ENCODE measurements at places on chromosomes 5 and 9.

GRCh38 chr9:87959916-87960581 lies 14.3 kb downstream of the CDK20 start:
- no peak for DNase-seq

GRCh38 chr9:22508790-22509189 lies 62.2 kb downstream of the DMRTA1 start:
- DNase-seq, result no peak

DNA sequence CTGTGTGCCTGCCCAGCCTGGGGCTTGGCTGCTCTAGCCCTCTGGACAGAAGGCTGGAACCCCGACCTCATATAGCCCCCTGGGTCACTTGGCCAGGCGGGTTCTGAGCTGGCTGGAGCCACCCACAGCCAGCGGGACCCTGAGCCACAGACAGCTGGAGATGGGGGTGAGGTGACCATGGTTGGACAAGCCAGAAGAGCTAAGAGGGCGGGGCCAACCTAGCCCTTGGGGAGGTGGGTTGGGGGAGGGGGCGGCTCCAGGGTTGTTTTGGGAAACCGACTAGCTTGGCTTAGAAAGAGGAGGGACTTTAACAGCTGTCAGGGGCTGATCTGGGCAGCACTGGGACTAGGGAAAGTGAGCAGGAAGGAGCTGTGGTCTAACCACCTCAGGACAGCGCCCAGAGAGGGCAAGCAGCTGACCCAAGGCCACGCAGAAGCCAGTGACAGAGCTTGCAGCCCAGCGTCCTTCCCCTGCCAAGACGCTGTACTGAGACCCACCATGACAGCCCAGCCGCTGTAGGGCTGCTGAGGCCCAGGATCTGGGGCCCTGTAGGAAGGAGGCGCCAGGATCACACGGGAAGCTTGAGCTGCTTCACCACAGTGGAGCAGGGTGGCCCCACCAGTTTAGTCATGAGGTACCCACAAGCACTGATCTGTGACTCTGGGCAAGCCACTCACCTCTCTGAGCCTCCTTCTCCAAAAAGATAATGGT lies 2.2 kb downstream of the AIF1L start:
- no peak for DNase-seq

- DNase-seq, result no peak
These were observed 215.3 kb downstream of the MEF2C start for GRCh38 chr5:88667496-88668201.

GRCh38 chr5:83741571-83741970 lies 20.9 kb upstream of the HAPLN1 start:
- DNase-seq, result no peak

- DNase-seq, result no peak
These were observed 179.9 kb downstream of the PCSK1 start for GRCh38 chr5:96253140-96253539.

GRCh38 chr5:2779459-2779858 lies 28.0 kb upstream of the IRX2 start:
- DNase-seq, result no peak

GRCh38 chr5:154163327-154164248 lies 26.9 kb upstream of the GALNT10 start:
- DNase-seq, result no peak

- no peak for DNase-seq
These were observed 351.2 kb downstream of the SH3GL2 start for GRCh38 chr9:17930071-17930470.

DNA sequence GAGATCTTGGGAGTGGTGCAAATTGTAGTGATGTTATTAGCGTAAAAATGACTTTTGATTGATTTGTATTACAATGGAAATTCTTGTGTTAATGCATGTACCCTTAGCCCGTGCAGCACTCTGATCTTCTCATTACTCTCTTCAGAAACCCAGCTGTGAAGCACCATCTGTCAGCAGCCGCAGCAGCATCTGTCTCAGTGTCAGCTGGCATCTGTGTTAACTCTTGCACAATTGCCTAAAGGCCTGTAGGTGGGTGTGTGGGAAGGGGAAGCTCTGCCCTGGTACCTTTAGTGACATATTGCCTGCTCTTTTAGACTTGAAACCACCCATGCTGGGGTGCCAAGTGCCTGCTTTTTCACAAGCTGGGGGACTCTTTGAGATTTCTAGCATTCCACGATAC lies 101.3 kb downstream of the FBXL7 start:
- DNase-seq, result no peak

GRCh38 chr5:163342306-163342705 lies 95.1 kb upstream of the CCNG1 start:
- DNase-seq, result no peak

DNA sequence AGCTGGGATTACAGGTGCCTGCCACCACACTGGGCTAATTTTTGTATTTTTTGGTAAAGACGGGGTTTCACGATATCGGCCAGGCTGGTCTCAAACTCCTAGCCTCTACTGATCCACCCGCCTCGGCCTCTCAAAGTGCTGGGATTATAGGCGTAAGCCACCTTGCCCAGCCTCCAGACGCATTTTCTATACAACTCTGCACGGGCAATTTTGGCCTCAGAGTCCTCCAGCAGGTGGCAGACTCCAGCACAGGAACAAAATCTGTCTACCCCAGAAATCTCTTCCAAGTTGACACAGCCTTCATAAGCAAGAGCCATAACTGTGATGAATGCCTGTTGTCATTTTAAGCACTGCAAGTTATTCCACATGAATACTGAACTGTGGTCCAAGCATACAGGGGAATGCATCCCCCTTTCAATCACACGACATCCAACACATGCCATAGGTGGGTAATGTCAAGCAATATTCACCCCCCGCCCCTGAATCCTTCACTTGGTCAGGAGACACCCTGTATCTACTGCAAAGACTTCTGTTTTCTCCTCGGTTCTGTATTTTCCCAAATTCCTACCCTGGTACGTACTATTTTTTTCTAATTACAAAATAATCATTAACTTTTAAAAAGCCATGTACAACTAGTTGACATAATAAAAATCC lies 50.8 kb downstream of the ALDH7A1 start:
- peak; percentile 80 for DNase-seq

GRCh38 chr5:24080046-24080445 lies 564.7 kb downstream of the CDH10 start:
- DNase-seq, result no peak

- no peak for DNase-seq
These were observed 86.4 kb upstream of the COL5A1 start for GRCh38 chr9:134555094-134555650.

DNA sequence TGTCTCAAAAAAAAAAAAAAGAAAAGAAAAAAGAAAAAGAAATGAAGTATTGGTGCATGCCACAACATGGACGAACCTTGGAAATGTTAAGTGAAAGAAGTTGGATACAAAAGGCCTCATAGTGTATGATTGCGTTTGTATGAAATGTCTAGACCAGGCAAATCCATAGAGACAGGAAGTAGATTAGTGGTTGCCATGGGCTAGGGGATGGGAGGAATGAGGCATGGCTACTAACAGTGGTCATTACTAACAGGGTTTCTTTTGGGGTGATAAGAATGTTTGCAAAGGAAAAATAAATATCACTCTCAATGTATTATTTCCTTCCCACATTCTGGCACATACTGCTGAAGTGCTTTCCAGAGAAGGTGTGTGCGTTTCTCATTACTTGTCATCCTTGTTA lies 44.1 kb downstream of the UGCG start:
- DNase-seq, result no peak

- DNase-seq, result no peak
These were observed 252.5 kb downstream of the TRPM3 start for GRCh38 chr9:70868661-70869652.

DNA sequence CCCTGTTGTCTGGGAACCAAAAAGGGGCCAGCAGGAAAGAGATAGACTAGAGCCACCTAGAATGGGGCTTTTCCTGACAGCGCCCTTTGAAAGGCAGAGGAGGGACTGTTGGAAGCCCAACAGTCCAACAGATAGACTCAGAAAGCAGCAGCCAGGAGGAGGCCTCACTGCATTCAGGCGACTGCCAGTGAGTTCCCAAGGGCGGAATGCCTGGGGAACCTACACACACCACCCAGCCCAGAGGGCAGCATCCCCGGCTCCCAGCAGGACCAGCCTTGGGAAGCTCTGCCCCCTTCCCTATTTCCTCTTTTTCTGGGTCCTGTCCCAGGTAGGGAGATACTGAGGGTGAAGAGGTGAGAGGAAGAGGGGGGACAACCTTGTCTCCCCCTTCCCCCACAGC lies 192.4 kb upstream of the KLF4 start:
- DNase-seq, result no peak

Data from MM.1S (cell line).